Umbilical cord (tissue), 2 donors: ENCODE measurements at places on chromosomes 7 and 10. TPM values are rescaled to one million over a fixed set of nuclear protein-coding genes. Genes with fewer than 3 reads are reported as not detected.

HILPDA gene
- total RNA-seq = 72.0 TPM

ERV3-1 gene
- 10.6 TPM for total RNA-seq

ANXA8 gene
- total RNA-seq = 32.5 TPM

AGAP5 gene
- 0.48 TPM for total RNA-seq

RPEL1 gene
- total RNA-seq = 3.9 TPM
